SK-N-DZ (cell line): ENCODE measurements at places on chromosomes 13 and 19.

DNA sequence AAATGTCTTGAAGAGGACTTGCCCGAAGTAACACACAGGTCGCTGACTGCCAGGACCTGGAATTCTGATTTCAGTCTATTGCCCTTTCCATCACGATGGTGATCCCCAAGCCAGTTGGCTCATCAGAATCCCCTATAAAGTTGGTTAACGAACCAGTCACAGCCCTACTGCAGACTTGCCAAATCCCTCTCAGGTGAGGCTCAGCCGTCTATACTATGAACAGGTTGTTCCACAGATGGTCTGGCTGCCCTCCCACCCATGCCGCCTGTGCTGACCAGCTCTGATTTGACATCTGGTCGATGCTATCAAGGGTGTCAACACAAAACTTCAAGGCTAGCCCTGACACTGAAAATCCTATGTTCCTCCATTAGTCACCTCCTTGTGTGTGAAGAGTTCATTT, 90.0 kb downstream of the RNASEH2B start:
- no peak for DNase-seq

DNA sequence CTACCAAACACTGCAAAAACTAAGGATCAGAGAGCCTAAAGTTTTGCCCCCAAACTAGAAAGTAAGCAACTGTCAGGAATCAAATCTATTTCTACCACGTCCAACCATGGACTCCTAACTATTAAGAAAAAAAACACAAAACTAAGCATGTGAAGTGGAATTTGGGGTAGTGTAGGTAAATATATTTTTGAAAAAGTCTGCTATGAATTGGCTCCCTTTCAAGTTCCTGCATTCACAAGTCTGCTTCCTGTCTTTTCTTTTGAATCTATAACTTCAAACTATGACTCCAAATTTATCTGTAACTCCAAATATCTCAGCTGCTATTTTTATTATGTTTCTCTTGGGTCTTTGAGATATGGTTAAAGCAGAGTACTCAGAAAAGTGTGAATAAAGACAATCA, 47.0 kb downstream of the PCDH9 start:
- DNase-seq, result no peak

GRCh38 chr19:39928357-39928725, 6.1 kb downstream of the FCGBP start:
- DNase-seq, result no peak

DNA sequence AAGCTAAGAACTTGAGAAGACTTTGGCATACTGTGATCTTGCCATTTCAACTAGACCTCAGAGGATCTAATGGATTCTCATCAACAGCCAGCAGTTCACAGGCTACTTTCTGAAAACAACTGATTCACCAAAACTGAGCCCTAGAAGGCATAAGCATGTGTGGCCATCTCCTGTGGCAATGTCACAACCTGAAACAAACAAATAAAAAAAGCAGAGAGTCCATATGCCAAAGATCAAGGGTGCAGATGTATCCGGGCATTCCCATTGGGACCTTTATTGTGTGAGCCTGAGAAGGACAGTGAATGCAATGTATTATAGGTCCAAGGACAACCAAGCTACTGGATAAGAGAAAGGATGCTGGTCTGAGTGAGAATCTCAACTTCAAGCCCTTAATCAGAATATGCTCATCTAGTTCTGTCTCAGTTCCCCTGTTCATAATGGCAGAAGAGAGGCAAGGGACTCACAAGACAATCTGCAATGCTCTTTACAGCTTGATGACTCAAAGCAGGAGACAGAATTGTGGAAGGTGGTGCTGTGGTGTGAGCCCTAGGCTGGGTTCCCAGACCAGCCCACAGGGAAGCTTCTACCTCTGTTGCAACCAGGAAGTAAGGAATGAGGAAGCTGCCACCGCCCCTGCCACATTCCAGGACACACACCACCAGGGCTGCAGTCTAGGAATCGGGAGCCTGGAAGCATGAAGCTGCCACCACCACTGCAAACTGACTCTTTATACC, 133.7 kb downstream of the RAP2A start:
- no peak for DNase-seq

DNA sequence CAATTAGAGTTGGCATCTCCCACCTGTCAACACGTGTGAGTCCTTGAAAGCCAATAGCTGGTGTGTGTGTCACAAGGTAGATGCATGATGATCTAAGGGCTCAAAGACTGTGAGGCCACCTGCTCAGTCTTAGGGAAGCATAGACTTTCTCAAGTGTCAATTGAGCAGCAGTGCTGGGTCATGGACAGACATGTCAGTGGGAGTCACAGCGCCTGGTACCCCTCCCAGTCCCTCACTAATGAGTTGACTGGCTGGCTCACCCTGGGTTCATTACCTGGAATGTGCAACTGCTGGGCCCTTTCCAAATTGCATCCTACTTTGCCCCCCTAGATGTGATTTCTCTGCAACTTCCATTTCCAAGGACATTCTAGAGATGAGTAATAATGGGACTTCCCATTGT, 9.1 kb upstream of the PSG6 start:
- DNase-seq, result no peak

DNA sequence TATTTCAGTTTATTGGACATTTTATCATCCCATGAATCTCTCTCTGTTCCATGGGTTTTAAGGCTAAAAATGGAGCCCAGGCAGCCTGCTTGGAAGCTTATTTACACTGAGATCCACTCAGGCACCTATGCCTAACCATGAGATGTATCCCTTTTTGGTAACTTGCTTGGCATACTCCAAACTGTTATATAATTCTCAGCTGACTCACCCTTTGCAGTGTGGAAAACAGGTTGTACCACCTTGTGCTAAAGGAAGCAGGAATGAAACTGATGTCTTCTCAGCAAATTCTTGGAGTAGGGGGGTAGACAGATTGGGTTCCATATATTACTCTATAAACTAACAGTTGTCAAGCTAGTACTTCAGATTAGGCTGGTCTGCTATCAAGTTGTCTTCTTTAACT, 483.6 kb downstream of the KLF5 start:
- no peak for DNase-seq

- no peak for DNase-seq
Observed at GRCh38 chr13:94020833-94021232, 458.6 kb downstream of the DCT start.

GRCh38 chr13:31200637-31200971, 829 bp downstream of the B3GLCT start:
- peak; percentile 59 for DNase-seq

GRCh38 chr13:45349438-45349837, 8.5 kb upstream of the TPT1 start:
- DNase-seq, result no peak

DNA sequence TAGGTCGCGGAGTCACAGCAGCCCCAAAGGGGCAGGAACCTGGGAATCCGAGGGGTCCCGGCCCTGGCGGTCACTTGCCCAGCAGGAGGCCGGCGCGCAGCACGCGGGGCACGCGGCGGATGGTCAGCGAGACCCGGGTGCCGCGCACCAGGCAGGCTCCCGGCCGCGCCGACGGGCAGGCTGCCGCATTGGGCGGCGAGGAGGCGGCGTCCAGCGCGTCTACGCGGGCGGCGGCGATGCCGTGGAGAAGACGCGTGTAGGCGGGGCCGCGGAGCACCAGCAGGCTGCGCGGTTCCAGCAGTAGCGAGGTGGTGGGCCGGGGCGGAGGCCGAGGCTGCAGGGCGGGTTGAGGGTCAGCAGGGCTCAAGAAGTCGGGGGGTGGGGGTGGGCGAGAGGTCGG, 607 bp upstream of the SYNE4 start:
- no peak for DNase-seq

DNA sequence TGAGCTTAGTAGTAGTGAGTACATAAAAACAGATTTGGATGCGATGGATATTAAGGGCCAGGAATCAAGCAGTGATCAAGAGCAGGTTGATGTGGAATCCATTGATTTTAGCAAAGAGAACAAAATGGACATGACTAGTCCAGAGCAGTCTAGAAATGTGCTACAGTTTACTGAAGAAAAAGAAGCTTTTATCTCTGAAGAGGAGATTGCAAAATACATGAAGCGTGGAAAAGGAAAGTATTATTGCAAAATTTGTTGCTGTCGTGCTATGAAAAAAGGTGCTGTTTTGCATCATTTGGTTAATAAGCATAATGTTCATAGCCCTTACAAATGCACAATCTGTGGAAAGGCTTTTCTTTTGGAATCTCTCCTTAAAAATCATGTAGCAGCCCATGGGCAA, 11.4 kb downstream of the CHAMP1 start:
- no peak for DNase-seq

DNA sequence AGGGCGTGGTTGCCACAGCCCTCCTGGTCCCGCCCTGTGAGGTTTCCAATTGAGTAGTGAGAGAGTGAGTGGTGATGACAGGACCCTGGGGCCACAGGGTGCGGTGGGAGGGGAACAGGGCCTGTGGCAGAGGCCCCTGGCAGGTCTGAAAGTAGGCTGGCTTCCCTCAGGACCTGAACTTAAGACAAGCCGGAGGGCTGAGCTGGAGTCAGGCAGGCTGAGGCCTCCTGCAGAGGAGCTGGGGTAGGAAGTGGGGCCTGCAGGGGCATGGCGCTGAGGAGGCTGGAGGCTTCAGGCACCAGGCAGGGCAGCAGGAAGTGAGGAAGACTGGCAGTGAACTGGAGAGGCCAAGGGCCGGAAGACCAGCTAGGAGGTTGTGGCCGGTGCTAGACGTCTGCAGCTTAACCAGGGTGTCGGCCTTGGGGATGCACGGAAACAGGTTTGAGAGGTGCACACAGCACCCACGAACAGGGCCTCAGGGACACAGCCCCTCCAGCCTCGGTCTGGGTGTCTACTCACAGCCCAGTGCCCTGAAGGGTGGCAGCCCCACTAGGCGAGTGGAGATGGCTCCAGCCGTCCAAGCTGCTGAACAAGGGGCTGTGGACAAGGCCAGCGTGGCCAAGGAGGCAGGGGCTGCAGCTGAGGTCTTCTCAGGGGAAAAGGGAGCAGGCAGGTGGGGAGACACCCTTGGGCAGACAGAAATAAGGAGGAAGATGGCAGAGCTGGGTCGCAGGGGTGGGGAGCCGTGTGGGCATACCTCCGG, 17.8 kb downstream of the POP4 start:
- no peak for DNase-seq

DNA sequence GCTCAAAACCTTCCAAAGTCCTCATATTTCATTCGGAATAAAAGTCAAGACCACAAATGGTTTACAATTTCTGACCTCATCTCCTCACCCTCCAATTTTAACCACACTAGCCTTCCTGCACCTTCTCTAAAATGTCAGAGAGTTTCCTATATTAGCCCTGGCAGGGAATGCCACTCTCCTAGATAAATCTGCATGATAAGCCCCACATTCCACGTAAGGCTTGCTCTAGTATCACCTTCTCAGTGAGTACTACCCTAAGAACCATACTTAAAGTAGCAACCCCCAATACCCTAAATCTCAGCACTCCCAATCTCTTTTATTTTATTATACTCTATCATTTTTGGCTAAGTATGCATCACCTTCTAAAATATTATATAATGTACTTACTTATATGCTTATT, 100.5 kb upstream of the SLITRK5 start:
- no peak for DNase-seq

DNA sequence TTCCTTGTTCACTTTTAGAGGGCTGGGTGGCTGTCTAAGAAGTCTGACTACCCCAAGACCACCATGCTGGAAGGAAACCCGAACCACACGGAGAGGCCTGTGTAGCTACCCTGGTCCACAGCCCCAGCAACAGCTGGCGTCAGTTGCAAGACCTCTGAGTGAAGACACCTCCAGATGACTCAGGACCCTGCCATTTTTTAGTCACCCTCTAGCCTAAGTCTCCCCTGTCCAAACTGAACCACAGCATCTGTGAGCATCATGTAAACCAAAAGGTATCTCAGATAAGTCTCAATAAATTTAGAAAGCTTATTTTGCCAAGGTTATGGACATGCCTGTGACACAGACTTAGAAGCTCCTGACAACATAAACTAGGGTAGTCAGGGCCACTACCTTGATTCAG, 2.2 kb upstream of the SYDE1 start:
- no peak for DNase-seq

DNA sequence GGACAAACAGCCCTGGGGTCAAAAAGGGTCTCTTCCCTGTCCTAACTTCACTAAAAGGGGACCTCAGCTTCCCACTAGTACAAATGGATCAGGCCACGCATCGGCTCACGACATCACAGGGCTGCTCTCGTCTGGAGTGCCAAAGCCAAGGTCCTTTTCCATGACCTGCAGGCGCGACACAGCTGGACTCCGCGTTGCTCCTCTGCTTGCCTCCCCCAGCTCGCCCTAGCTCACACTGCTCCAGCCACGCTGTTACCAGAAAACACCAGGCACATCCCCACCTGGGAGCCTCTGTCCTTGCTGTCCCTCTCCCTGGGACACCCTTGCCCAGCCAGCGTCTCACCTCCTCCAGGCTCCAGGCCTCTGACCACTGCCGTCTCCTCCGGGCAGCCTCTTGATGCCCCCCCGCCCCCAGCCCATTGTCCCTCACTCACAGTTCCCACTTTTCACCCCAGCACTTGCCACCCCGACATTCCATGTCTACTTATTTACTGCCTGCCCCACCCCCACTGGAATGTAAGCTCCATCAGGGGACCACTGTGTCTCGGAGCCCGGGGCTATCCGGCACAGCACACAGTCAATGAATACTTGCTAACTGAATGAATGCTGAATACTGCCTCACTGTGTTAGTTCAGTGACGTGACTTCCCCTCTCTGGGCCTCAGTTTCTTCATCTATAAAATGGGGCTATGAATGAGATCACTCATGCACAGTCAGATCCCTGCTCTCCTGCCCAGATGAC, 20.7 kb downstream of the AKT2 start:
- no peak for DNase-seq

DNA sequence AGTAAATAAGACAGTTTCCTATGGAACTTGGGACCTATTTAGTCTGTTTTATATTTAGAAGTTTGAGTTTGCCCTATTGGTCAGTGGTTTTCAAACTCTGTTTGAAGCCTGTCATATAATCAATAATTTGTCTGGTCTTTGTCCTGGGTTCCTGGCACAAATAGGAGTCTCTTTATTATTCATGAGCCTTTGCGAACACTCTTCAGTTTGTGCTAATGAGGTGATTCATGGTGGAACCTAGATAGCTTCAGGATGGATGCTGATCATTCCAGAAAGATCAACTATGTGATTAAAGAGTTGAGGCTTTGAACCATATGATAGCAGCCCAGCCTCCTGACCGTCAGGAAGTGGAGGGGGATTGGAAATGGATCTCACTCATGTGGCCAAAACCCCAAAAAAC, 10.0 kb upstream of the VWA8 start:
- no peak for DNase-seq
